ENCODE measurements at places on chromosomes 7 and 10.

GRCh38 chr10:102927311-102928010 is 9.4 kb downstream of the CNNM2 start:
- DNase-seq: peak; percentile 25

DNA sequence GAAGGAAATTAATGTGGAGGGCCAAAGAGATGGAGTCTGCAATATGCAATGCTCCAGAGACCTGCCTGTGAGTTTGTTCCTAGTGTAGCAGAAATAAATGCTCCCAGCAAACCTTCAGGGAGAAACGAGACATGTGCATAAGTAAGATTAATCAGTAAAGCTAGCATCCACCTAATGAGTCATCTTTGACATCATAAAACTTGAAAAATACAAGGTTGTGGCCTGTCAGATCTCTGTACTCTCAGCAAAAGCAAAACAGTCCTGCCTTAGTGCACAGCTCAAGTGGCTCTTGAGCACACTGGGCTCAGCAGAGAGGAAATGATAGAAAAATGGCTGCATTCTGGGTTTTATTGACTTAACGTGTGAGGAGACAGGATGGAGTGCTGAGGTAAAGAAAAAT is 32.5 kb upstream of the ERCC6 start:
- no peak for DNase-seq

DNA sequence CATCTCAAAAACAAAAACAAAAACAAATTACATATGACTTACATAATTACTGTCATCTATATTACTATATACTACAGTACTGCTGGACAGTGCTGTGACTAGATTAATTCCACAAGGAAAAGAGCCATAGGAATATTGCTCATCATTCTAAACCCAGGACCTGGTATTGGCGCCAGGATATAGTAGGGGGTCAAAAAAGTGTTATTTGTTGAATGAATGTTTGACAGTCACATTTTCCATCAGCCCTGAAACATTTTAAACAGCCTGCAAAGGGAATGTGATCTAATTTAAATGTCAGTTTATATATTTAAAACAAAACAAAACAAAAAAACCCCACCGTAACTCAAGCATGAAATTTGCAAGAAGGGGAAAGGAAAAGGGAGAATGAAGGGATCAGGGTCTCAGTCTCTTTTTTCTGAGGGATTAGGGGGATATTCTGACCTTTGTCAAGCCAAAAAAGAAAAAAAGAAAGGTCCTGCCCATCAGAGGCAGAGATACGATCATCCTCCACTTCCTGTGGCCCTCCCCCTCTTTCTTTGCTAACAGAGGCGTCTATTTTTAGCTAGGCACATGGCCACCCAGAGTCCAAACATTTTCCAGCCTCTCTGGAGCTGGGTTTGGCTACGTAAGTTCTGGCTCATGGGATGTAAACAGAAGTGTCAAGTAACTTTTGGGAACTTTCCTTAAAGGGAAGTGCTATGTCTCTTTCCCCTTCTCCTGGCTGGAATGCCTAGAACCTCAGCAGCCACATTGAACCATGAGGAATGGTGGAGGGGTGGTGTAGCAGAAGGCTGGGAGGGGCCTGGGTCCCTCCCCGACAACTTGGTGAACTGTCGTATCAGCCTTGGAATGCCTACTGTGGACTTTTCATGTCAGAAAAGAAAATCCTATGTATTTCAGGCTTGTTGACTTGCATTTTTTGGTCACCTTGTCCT is 44.6 kb upstream of the DLG5 start:
- DNase-seq: no peak

- no peak for DNase-seq
Observed at GRCh38 chr7:2008101-2008935, 224.4 kb downstream of the MAD1L1 start.

GRCh38 chr7:151178236-151178635 is 8.8 kb downstream of the ASB10 start:
- DNase-seq: no peak

DNA sequence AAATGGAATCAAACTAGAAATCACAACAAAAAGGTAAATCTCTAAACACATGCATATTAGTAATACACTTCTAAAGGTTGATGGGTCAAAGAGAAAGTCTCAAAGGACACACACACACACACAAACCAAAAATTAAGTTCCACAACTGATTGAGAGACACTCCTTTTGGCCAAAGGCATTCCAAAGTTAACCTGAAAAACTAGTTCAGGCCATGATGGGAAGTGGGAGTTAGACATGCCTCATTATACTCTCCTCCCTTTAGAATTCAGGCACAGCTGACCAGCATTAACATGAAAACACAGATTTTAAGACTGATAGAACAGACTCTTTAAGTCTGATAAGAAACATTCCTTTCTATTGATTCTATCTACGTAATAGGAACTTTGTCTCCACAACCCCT is 332.4 kb upstream of the IGFBP3 start:
- DNase-seq: no peak

- peak; percentile 89 for DNase-seq
Observed at GRCh38 chr7:134126966-134127848, at the start of gene LRGUK. TSS of gene LRGUK (plus strand) at chr7:134127340. CDS start at chr7:134127368, 28 bp downstream.

DNA sequence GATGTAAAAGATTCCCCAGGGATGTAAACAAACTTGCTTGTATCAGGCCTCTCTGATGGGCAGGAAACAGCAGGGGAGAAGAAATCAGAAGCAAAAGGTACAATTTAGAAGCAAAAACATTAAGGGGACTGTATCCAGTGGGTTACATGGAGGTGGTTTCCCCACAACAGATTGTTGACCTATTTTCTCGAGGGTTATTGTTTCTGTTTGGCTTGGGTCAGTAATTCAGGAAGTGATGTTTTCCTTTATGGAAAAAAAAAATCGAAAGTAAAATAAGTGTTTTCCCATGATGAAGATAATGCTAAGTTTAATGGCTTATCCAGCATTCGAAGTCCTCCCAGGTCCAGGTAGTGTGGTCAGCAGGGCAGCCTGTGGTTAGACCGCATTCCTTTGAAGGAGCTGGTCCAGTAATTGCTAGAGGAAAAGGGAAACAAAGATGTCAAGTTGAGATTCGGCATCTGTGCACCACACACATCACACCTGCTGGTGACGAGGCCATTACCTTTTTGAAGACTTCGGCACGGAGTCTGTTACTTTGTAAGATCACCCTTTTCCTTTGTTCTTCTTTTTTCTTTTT is 37.3 kb upstream of the ADAM12 start:
- no peak for DNase-seq

GRCh38 chr7:2383543-2384274 is 19.7 kb upstream of the CHST12 start:
- no peak for DNase-seq

GRCh38 chr10:28281726-28282315 is 21.0 kb downstream of the MPP7 start:
- DNase-seq: no peak

- DNase-seq: no peak
Observed at GRCh38 chr10:2592360-2593160, 474.8 kb upstream of the PFKP start.

- no peak for DNase-seq
Observed at GRCh38 chr7:84399661-84400060, 205.1 kb upstream of the SEMA3A start.

DNA sequence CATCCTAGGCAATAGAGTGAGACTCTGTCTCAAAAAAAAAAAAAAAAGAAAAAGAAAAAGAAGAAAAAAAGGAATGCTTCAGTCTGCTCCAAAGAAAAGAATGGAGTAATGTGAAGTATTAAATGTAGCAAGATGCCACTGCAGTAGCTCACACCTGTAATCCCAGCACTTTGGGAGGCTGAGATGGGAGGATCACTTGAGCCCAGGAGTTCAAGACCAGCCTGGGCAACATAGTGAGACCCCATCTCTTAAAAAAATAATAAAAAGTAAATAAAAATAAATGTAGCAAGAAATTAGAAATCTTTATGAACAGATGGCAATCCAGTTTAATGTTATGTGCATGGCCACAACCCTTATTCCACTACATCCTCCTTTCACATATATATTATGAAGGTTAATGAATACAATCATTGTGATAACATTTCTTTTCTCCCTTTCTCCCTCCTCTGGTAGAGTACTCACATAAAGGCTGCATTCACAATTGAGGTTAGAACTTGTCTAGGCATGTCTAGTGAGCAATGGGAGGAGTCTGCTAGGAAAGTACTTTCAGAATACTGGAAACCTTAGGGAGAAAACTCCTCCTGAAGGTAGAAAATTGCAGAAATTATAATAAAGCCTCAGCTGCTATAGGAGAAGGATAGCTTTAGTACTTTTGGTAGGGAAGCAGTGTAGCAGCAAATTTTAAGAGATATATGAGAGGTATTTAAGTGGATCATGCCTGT is 20.4 kb downstream of the KLLN start:
- DNase-seq: no peak

- DNase-seq: no peak
Observed at GRCh38 chr7:126720232-126720631, 532.5 kb downstream of the GRM8 start.

GRCh38 chr7:1888425-1888824 is 218.3 kb downstream of the ELFN1 start:
- DNase-seq: no peak

GRCh38 chr10:29130190-29130673 is 158.6 kb upstream of the LYZL1 start:
- no peak for DNase-seq

DNA sequence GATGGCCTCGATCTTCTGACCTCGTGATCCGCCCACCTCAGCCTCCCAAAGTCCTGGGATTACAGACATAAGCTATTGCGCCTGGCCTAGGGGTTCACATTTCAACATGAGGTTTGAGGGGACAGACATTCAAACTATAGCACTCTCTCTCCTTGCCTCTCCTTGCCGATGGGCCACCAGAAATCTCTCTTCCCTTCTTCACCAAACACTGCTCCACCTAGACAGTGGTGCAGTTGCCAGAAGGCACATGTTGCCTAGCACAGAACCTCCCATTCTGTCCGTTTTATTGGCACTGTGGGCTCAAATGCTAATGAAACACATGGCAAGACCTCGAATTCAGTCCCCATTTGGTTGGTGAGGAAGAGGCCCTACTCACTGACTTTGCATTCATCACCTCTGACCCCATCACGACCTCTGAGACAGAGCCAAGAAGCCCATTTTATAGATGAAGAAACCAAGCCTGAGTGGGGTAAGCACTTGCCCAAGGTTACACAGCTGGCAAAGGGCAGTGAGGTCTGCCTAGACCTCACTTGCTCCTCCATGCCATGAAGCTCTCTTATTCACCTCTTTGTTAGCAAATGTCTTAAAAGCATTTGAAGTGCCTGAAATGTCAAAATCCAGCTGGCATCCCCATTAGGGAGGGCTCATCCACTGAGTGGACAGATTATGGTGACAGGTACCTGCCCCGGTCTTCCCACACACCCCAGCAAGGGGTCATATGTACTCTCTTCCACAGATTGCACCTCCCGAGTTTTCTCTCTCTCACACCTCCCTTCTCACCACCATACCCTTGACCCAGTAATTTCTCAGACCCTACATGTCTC is 34.0 kb downstream of the GPRIN2 start:
- no peak for DNase-seq

GRCh38 chr10:86957471-86958115 is at the start of gene MMRN2:
TSS of gene MMRN2 (minus strand) at chr10:86957615. CDS start at chr10:86957541, 74 bp downstream.
- no peak for DNase-seq

DNA sequence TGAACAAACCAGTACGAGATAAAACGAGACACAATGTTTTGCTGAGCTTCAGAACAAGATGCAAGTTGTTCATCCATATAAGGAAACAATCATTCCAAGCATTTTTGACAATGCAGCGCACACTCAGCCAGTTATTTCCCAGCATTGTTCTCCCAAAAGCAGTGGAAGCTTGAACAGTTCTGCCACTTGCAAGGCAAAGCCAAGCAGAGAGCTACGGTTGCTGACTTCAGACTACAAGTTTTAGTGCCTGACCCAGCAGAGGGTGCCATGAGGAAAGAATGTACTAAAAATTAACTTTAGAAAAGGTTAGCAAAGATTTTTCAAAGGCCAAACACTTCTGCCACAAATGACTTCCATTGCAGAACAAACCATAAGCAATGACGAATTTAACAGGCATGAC is 152.5 kb downstream of the SLC25A13 start:
- no peak for DNase-seq

DNA sequence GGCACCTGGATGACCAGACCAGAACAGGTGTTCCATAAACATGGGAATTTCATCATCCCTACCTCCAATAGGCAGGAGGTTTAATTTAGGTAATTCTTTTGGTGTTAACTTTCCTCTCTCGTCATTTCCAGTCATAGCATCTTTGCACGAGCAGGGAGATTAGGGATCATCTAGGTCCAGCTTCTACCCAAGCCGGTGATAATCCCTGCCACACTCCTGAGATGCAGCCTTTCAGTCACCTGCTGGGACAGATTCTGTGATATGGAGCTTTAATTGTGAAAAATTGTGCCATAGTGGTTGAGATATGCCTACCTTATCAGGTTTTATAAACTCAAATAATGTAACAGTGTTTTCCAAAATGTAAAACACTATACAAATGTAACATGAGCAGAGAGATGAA is 191.8 kb upstream of the AOAH start:
- DNase-seq: no peak

GRCh38 chr7:40909346-40909980 is 774.7 kb downstream of the SUGCT start:
- no peak for DNase-seq

DNA sequence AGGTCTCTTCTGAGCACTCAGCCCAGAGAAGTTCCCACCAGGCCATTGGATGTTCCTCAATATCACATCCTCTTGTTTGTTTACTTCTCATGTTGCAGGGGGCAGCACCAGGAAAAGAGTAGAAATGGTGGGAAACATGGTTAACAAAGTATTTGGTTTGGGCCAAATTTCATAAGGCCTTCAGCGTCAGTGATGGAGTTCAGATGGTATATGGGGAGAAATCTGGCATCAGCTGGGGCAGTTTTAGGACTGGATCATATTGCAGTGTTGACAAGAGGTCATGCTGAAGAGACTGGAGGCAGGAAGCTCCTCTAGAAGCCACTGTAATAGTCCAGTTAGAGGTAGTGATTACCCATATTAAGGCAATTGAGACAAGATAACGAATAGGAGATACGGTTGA is 200.0 kb downstream of the WDR11 start:
- DNase-seq: no peak

DNA sequence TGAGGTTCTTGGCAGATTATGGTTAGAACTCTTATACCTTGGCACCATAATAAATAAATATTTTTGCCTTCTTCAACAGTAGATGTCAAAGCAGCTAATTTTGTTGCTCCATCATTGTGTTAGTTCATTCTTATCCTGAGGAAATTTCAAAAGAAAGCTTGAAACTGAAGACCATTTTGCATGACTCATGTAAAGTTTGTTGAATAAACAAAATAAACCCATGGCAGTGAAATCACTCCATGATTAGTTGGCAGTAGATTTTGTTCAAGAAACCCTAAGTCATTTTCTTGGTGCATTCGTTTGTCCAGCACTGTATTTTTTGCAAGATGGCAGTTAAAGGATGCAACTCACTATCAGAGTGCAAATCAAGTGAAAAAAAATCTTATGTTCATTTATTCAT is 91.6 kb downstream of the HECW1 start:
- DNase-seq: no peak

- no peak for DNase-seq
Observed at GRCh38 chr10:83931669-83932068, 207.6 kb upstream of the GHITM start.

- DNase-seq: no peak
Observed at GRCh38 chr7:118179191-118179590, 4.8 kb upstream of the LSM8 start.

GRCh38 chr7:55546814-55547213 is 25.5 kb downstream of the VOPP1 start:
- DNase-seq: peak; percentile 77

- no peak for DNase-seq
Observed at GRCh38 chr10:45509491-45509890, 135.5 kb downstream of the ALOX5 start.
